ENCODE measurements at places on chromosomes 2 and 18.
A peak's percentile ranks its signal among the peaks of the same experiment; 100 is the strongest.

GRCh38 chr2:168211664-168212163 lies 35.7 kb downstream of the STK39 start:
- DNase-seq: no peak

GRCh38 chr18:52894801-52895200 lies 554.8 kb downstream of the DCC start:
- no peak for DNase-seq

- no peak for DNase-seq
Measured at GRCh38 chr2:100235581-100235980, 86.7 kb downstream of the LONRF2 start.

DNA sequence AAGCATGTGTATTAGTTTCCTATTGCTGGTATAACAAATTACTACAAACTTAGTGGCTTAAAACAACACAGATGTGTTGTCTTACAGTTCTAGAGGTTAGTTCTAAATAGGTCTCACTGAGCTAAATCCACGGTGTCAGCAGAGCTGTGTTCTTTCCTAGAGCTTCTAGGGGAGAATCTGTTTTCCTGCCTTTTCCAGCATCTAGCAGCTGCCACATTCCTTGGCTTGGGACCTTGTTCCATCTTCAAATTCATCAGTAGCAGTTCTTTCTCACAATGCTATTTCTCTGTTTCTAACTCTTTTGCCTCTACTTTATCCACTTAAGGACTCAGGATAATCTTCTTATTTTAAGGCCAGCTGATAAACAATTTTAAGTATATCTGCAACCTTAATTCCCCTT lies 32.2 kb upstream of the CREB1 start:
- DNase-seq: no peak

GRCh38 chr2:235066490-235066889 lies 114.7 kb downstream of the SH3BP4 start:
- DNase-seq: peak; percentile 55

DNA sequence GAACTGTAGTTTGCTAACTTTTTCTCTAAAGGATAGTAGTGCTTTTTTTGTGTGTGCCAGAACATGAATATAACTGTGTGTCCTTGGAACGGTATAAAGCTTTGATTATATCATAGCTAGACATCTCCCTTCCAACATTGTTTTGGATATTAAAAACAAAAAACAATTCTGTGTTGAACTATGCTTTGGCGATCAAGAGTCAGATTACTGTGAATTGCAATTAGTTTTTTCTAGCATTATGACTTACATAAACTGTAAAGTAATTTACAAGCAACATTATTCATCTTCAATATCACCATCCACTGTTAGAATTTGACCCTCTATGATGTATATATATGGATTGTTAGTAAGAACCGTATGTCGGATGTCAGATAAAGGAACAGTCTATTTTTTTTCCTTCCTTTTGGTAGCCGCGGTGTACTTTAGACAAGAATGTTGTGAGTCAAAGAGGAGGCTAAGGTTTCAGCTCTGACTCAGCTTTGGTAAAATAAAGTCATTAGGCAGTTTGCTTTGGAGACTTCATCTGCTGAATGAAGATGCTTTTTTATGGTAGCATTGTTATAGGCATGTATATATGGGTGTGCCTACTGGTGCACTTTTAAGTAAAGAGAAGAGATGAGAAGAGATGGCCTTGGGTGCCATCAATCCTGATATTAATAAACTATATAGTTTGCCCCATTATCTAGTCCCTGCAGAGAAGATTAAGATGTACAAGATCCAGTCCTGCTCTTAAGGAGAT lies 76.4 kb downstream of the LTBP1 start:
- no peak for DNase-seq

GRCh38 chr2:120791962-120792297 lies 56.3 kb downstream of the GLI2 start:
- no peak for DNase-seq

- no peak for DNase-seq
Measured at GRCh38 chr2:171791361-171791760, 102.7 kb downstream of the SLC25A12 start.

GRCh38 chr2:160741815-160742214 lies 248.2 kb upstream of the RBMS1 start:
- no peak for DNase-seq

DNA sequence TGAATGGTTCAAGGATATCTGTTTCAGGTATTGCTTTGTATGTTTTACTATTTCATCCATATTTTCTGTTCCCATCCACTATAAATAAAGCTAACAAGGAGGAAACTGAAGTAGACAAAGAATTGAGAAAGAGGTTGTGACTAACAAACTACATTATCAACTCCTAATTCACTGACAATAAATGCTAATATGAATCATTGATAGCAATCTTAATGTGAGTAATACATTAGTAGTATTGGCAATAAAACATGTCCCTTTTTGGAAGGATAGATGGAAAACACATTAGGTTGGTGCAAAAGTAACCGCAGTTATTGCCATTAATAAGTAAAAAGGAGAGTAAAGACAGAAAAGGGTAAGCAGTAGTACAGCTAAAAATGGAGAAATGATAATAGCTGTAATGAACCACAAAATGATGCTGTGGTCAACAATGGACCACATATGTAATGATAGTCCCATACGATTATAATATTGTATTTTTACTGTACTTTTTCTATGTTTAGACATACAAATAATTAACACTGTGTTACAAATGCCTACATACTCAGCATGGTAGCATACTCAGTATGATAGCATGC lies 104.7 kb downstream of the THADA start:
- no peak for DNase-seq

- DNase-seq: no peak
Measured at GRCh38 chr2:38176619-38177021, 100.7 kb upstream of the CYP1B1 start.

DNA sequence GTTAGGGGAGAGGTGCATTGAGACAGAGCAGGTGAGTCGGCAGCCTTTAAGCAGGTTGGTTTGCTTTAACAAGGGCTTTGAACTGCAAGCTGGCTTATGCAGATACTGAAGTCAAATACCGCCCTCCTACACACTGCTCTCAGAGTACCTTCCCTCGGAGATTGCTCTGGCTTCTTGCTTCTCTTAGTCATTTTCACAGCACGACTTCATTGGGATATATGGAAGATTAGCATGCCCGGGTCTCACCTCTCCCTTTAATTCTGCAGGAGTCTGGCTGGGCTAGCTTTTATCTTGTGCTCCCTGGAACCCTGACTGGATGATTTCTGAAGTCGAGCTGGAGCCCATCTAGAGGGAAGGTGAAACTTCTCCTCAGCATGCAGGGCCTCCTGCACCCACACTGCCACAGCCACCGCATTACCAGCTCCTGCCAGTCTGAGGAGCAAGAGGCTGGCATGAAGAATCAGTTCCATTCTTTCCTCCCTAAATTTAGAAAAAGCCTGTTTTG lies 395.5 kb upstream of the HNRNPA3 start:
- no peak for DNase-seq

DNA sequence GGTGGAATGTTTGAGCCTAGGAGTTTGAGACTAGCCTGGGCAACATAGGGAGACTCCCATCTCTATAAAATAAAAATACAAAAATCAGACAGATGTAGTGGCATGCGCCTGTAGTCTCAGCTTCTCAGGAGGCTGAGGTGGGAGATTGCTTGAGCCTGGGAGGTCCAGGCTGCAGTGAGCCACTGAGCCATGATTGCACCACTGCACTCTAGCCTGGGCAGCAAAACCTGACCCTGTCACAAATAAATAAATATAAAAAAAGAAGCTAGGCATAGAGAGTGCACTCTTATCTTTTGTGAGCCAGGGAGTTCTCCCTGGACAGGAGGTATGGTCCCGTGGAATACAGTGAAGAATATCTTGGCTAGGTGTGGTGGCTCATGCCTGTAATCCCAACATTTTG lies 11.0 kb upstream of the KYNU start:
- DNase-seq: no peak

DNA sequence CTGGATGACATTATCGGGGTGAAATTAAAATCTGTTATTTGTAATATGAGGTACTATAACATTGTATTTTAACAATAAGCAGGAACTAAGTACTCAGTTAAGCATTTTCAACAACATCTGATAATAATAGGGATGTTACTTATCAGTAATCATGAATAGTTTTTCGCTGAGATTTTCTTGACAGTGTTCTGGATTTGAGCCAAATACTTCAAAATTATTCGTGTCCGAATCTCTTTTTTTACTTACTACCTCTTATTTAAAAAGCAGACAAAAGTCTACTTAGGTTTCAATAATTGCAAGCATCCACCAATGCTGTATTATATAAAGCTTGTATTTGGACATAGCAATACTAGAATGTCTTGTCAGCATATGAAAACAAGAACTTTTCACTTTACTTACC lies 6.4 kb upstream of the ANKRD12 start:
- DNase-seq: no peak

GRCh38 chr2:67290451-67291290 lies 106.5 kb upstream of the ETAA1 start:
- DNase-seq: no peak

DNA sequence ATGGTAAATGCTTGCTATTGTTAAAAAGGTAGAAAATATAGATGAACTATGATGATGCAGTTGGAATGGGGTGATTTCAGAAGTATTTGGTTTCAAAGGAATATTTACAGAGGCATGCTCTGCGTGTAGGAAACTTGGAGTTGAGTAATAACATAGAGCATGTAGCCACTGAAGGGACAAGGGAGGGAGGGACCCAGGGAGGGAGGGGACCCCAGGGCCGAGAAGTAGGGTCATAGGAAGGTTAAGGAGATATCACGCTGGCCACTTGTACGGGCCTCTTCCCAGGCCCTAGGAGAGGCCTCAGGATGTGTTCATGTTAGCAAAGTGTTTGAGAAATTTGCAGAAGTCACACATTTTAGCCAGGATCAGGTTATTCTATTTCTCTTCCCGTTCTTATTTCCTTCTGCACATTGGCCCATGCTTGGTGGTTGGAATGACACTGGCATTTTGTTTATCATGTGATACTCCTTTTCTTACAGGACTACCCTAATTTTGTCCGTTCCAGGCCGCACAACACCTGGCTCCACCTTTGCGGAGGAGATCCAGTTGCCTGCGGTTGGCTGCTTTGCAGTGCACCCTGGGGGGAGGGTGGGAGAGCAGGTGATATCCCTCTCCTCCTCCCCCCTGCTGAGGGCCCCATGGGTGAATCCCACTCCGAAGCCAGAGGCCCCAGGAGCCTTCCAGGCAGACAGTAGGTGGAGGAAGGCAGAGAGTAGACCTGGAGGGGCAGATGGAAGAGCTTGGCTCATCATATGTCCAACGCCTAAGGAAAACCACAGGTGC lies 16.9 kb upstream of the ACKR3 start:
- DNase-seq: no peak

- no peak for DNase-seq
Measured at GRCh38 chr2:228197504-228197903, 16.0 kb upstream of the SPHKAP start.

DNA sequence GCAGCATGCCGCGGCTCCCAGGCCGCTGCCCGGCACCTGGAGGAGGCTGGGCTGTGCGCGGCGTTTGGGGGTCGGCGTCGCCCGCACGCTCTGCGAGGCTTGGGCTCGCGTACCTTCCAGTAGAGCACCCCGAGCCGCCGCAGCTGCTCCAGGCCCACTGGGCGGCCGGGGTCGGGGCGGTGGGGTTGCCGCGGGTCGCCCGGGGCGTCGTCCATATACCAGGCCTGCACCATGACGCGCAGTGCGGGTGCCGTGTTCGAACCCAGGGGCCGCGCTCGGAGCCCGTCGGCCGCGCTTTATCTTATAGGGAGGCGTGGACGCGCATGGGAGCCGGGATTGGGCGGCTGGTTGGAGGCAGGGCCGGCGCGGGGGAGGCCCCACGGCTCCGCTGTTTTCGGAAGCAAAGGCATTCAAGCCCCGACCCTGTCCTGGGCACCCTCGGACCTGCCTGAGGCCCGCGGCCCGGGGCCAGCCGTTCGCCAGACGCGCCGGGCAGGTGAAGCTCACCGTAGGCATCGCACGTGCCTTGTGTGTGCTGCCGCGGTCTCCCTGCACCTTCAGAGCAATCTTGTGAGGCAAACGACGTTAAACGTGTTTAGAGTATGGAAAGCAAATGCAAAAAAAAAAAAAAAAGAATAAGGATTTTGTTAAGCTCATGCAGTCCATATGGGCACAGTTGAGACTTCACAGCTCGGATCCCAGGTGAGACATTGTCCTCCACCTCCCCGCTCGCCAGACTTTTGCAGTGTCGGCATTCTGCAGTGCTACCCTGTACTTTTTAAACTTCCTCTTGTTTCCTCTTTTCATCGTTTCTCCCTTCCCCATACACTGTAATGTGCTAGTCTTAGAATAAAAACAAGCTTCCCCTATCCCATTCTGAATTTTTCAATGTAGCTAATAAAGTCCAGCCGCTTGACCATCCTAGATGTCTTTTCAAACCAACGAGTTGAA lies at the start of gene ADI1:
TSS of gene ADI1 (minus strand) at position 277 of the 951 bp plus-strand sequence. CDS start at position 233, 44 bp downstream.
- peak; percentile 90 for DNase-seq

- DNase-seq: no peak
Measured at GRCh38 chr2:28282248-28282647, 110.4 kb upstream of the FOSL2 start.

GRCh38 chr2:109516445-109517117 lies 97.2 kb downstream of the SEPTIN10 start:
- DNase-seq: no peak

GRCh38 chr2:69962986-69963730 lies 1.7 kb upstream of the ASPRV1 start:
- DNase-seq: no peak

DNA sequence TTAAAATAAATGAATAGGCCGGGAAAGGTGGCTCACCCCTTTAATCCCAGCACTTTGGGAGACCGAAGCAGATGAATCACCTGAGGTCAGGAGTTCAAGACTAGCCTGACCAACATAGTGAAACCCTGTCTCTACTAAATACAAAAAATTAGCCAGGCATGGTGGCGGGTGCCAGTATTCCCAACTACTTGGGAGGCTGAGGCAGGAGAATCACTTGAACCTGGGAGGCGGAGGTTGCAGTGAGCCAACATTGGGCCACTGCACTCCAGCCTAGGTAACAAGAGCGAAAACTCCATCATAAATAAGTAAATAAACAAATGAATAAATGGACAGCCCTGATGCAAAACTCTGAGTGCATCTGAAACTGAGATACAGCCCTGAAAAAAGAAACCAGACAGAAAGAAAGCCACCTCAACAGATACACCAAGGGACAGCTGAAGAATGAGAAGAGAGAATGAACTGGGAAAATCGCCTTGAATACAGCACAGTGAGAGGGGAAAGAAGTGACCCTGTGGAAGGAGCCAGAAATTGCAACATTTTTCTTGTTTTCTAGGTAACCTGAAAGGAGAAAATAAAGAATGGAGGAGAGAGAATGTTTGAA lies 64.4 kb downstream of the TRABD2A start:
- DNase-seq: no peak

GRCh38 chr2:74472945-74473258 lies 422 bp upstream of the MRPL53 start:
- no peak for DNase-seq

All from left lung (tissue), 14 donors.